Motor neuron (in vitro differentiated cells): ENCODE measurements at places on chromosomes 11 and 22. TPM values are rescaled to one million over a fixed set of nuclear protein-coding genes. Genes with fewer than 3 reads are reported as not detected.

MAP6 gene
- 93.7 and 95.9 TPM in 2 replicates for total RNA-seq

KDM4D gene
- total RNA-seq: 0.81 and 0.97 TPM in 2 replicates

SNX32 gene
- 3.0 and 3.8 TPM in 2 replicates for total RNA-seq

PES1 gene
- total RNA-seq: 92.7 and 93.2 TPM in 2 replicates

SAA4 gene
- total RNA-seq: not detected in 2 replicates

KBTBD3 gene
- 11.5 and 14.6 TPM in 2 replicates for total RNA-seq

GDPD4 gene
- 0.43 TPM in 1 of 2 replicates, not detected in the other for total RNA-seq

RIC3 gene
- 2.0 and 2.1 TPM in 2 replicates for total RNA-seq

MUC6 gene
- total RNA-seq: 0.67 and 0.82 TPM in 2 replicates

CLTCL1 gene
- 5.2 and 5.8 TPM in 2 replicates for total RNA-seq

OR51E2 gene
- not detected in 2 replicates for total RNA-seq

SCGB1D2 gene
- total RNA-seq: not detected in 2 replicates

OR6A2 gene
- 0.08 and 0.09 TPM in 2 replicates for total RNA-seq

MRGPRX2 gene
- total RNA-seq: not detected in 2 replicates

SLC25A18 gene
- total RNA-seq: 2.1 and 2.2 TPM in 2 replicates

DTX4 gene
- 1.6 and 3.9 TPM in 2 replicates for total RNA-seq

MYOD1 gene
- 0.49 and 0.62 TPM in 2 replicates for total RNA-seq

PANX3 gene
- total RNA-seq: not detected in 2 replicates

CNTF gene
- total RNA-seq: 3.6 and 5.3 TPM in 2 replicates

FXYD2 gene
- total RNA-seq: 1.6 and 1.9 TPM in 2 replicates

GGTLC2 gene
- not detected in 2 replicates for total RNA-seq

HBB gene
- not detected in 2 replicates for total RNA-seq

INSC gene
- 4.2 and 5.3 TPM in 2 replicates for total RNA-seq

SLC22A12 gene
- 0.05 and 0.23 TPM in 2 replicates for total RNA-seq

DKK3 gene
- total RNA-seq: 51.0 and 51.3 TPM in 2 replicates

PHOX2A gene
- 0.16 TPM in 1 of 2 replicates, not detected in the other for total RNA-seq

AHNAK gene
- 1.2 and 1.6 TPM in 2 replicates for total RNA-seq

RASSF10 gene
- 0.59 and 0.67 TPM in 2 replicates for total RNA-seq

NPTXR gene
- 5.3 and 6.2 TPM in 2 replicates for total RNA-seq
